D341Med (cell line): ENCODE measurements at places on chromosomes 5 and 9.

- DNase-seq, result no peak
Measured at GRCh38 chr5:175544108-175544511, 65.8 kb downstream of the SFXN1 start.

- DNase-seq, result no peak
Measured at GRCh38 chr9:135921749-135922310, 14.5 kb upstream of the CAMSAP1 start.

- DNase-seq, result no peak
Measured at GRCh38 chr5:163772241-163772640, 266.8 kb downstream of the MAT2B start.

GRCh38 chr5:125583321-125584139 is 837.1 kb upstream of the ZNF608 start:
- DNase-seq, result no peak

DNA sequence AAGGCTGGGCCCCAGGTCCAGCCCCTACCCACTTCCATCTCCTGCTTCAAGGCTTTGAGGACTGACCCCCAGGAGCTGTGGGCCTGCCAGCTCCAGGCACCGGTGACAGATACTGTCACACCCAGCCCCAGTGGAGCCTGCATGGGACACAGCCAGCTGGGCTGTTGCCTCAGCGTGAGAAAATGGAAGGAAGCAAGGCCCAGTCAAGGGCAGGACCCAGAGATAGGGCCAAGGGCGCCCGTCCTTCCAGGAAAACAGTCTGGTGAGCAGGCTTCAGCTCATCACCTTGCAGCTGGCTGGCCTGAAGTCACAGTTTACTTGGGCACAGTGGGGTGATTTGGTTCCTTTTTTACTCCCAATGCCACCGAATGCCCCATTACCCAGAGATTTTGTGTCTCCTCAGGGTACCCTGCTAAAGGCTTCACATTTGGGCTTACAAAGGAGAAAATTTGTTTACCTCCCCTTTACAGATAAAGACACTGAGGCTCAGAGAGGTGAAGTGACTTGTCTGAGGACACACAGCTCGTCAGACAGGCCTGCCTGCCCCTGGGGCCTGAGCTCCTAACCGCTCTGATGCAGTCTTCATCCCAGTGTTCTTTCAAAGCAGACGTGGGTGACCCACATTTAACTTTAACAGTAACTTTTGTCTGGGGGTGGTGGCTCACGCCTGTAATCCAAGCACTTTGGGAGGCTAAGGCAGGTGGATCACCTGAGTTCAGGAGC is 21.5 kb upstream of the WDR38 start:
- no peak for DNase-seq

- peak; percentile 40 for DNase-seq
Measured at GRCh38 chr9:36637491-36638270, 65.0 kb downstream of the MELK start.

DNA sequence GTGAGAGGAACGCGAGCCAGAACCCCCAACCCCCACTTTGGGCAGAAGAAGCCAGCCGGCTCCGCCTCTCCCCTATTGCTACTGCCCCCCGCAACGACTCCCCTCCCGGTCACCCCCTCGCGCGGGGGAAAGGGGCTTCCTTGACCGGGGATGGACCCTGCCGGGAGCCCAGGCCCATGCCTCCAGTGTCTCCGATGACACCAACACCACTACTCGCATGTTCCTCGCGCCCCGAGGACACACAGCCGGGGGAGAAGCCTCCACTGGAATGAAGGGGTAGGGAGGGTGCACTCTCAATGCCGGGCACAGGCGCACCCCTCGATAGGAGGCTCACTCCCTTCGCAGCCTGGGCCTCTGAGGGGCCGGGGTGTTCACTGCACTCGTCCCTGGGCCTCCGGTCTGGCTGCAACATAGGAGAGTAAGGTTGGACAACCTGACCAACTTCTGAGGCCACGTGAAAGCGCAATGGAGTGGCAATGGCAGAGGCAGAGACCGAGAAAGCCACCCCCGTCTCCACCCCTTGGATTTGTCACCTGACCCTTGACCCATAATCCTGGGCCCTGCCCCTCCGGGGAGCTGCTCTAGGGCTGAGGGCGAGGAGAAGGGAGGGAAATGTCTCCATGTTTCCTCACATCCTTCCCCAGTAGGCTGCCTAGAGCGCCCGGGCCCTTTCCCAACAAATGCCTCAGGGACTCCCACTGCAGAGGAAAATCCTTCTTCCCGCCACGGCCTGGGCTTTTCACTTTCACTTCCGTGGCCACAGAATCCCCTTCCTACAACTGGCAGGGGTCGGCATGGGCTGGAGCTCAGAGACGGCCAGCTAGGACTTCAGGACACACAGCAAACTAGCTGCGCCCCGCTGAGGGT is 1.1 kb upstream of the CNTFR start:
- peak; percentile 62 for DNase-seq

GRCh38 chr5:76245590-76245989 is 157.5 kb upstream of the IQGAP2 start:
- no peak for DNase-seq

DNA sequence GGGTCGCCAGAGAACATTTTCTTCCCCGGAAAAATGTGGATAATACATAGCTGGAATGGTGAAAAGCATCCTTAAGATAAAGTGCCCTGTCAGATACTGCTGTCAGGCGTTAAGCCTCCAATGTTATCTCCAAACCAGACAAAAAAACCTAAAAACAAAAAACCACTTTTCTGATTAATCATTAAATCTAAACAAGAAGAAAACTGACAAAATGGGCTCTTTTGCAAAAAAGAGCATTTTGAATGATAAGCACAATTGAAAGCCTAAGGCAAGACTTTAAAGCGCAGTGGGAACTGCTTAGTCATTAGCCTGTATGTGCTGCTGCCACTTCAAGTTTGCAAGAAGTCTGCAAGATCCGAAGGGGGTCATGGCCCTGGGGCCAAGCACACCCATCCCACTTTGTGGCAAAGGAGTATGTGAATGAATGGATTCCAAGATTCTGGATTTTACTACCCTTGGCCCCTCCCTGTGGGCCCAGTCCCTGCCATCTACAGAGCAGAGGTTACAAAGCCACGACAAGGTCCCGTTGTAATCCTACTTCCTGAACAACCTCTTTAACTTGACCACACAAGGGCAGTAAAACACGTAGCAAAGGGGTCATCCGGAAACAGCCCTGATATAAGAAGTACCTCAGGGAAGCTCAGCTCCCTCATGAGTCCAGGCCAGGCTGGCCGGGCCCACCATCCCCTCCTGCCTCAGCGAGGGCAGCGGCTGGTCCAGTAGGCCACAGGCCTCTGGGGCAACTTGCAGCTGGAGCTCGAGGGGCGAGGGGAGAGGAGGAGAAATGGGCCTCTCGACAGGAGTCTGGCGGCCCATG is 29.7 kb downstream of the SHB start:
- no peak for DNase-seq

GRCh38 chr9:129979071-129979745 is 63.8 kb downstream of the FNBP1 start:
- no peak for DNase-seq

GRCh38 chr9:32589083-32589723 is 16.2 kb upstream of the NDUFB6 start:
- DNase-seq, result peak; percentile 45

- DNase-seq, result no peak
Measured at GRCh38 chr5:93902288-93902687, 160.9 kb upstream of the POU5F2 start.

GRCh38 chr9:124462739-124463138 is 12.5 kb downstream of the ADGRD2 start:
- no peak for DNase-seq

GRCh38 chr5:102554082-102554481 is 55.3 kb upstream of the SLCO6A1 start:
- no peak for DNase-seq

GRCh38 chr5:153629027-153629895 is 138.8 kb downstream of the GRIA1 start:
- DNase-seq, result no peak

DNA sequence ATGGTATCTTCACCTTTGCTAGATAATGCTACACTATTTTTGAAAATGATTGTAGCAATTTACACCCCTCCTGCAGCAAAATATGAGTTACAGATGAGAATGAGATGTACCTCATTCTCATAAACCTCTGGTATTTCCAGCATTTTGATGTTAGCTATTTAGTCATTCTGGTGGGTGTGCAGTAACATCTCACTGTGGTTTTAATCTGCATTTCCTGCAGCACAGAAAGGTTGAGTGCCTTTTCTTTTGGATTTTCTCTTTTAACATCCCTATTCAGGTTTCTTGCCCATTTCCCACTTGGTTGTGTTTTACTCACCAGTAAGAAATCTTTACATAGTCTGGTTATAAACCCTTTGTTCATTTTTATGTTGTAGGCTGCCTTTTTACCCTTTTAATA is 206.2 kb downstream of the NR3C1 start:
- no peak for DNase-seq

GRCh38 chr5:119895066-119895465 is 265.7 kb downstream of the FAM170A start:
- no peak for DNase-seq

GRCh38 chr9:135903786-135904520 is 3.4 kb downstream of the CAMSAP1 start:
- DNase-seq, result no peak
